Fibroblast of skin of left quadriceps (primary cell): ENCODE measurements at places on chromosomes 11 and 22.

DNA sequence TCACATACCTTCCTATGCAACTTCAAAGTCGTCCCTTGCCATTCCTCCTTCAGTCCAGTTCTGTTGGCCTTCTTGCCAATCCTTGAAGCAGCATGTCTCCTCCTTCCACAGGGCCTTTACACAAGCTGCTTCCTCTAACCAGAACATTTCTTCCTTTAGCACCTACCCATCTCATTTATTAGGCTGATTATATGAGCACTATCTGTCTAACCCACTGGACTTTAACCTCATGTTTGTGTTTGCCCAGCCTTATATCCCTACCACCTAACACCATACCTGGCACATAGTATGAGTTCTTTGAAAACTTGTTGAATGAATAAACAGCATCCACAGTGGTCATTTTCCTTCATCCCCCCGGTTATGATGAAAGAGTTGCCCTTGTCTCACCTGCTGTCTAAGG, 154.4 kb downstream of the WNT11 start:
- no peak for DNase-seq

DNA sequence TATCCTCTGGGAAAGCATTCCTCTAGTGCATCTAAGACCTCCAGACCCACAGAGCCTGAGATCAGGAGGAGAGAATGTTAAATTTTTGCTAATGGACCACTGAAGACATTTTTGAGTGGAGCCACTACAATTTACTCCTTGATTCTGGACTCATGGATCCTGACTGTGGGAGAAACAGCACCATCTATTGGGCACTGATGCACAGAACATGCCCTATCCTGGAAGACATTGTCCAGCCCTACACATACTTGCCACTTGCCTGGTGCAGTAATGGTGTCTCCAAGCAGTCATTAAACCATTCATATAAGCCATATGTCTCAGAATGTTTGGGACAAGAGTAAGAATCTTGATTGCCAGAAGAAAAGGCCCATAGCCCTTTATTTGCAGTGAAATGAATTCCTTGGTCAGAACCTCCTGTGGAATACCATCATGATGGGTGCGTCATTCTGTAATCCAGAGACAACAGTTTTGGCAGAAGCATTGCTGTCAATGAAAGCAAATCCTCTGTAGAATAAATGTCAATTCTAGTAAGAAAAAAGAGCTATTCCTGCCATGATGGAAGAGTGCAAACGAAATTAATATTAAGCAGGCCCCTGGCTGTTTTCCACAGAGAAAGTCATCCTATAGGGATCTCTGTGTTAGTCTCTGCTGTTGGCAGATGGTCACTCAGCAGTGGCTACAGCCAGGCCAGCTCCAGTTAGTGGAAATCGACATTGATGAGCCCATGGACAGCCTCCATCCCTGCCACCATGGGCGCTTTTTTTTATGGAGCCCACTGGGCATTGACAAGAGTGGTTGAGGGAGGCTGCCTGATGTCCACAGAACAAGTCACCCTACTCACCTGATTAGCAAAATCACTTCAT, 43.5 kb downstream of the GGTLC2 start:
- peak; percentile 27 for DNase-seq

DNA sequence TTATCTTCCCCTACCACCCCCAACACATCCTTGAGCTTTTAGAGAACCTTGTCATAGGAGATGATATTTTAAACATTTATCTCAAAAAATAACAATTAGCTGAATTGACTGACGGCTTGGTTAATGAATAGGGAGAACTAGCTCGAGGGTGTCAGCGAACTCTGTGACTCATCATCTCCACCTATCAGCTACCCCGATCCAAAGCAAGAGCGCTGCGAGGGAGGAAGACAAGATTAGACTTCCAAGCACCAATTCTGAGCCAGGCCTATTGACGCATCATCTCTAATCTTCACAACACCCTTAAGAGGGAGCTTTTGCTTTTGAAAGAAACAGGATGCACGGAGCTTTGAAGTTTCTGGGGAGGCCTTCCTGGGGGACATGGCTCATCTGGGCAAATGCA, 51.0 kb upstream of the GALNT18 start:
- DNase-seq, result no peak

GRCh38 chr11:116226731-116227130, 546.1 kb downstream of the BUD13 start:
- no peak for DNase-seq

DNA sequence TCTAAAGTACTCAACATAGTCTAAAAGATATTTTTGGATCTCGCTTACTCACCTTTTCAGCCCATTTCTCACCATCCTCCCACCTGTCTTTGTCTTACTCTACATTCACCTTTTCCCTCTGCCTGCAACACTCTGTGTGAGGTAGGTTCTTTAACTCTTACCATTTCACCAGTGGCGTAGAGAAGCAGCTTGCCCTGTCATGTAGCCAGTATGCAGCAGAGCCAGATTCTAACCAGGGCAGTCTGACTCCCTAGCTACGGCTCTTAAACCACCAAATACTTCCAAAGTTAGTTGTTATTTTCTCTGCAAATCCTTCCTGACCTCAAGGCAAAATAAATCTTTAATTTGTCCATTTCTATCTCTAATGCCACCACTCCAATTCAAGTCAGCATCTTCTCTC, 7.5 kb downstream of the ALG8 start:
- no peak for DNase-seq

- no peak for DNase-seq
Observed at GRCh38 chr11:46969379-46969778, 32.8 kb downstream of the CSTPP1 start.

DNA sequence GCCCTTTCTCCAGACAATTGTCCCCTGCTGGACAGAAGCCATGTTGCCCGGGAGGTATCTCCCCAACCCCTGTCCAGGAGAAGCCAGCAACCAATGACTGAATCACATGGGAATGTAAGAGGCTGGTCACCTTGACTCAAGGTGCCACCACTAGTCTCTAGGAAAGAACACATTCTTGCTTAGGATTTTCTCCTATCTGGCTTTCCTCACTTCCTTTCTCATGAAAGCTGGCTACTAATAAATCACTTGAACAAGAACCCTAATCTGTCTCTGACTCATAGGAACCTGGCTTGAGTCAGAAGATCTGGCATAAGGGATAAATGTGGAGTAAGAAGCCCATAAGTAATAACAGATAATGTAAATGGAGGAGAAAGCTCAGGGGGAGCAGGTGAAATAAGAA, 101.4 kb upstream of the C11orf87 start:
- DNase-seq, result peak; percentile 50

DNA sequence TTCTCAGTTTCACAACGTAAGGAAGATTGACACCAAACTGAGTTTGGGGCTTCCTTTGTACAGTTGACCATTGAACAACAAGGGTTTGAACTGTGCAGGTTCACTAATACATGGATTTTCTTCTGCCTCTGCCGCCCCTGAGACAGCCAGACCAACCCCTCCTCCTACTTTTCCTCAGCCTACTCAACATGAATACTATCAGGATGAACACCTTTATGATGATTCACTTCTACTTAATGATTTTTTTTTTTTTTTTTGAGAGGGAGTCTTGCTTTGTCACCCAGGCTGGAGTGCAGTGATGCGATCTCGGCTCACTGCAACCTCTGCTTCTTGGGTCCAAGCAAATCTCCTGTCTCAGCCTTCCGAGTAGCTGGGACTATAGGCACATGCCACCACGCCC, 14.6 kb downstream of the RBM4 start:
- DNase-seq, result no peak

DNA sequence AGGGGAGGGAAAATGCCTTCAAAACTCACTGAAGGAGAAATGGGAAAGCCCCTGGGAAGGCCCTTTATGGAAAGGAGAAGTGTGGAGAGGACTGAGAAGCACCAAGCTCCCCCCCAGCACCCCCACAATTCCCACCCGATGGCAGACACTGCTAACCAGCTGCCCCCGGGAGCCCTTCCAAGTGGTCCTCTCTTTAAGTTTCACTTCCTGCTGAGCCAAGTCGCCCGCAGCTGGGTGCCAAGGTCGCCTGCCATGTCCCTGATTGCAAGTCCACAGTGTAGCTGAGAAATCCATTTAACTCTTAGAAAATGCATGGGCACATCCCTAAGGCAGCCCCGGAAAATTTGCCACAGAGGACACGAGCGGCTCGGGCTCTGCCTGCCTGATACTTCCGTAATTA, 68.2 kb downstream of the GALNT18 start:
- no peak for DNase-seq

- no peak for DNase-seq
Observed at GRCh38 chr11:121418625-121419114, 33.4 kb upstream of the SORL1 start.

- peak; percentile 3 for DNase-seq
Observed at GRCh38 chr11:91536366-91536765, 688.3 kb upstream of the FAT3 start.

GRCh38 chr22:47597041-47597440, 834.6 kb downstream of the TBC1D22A start:
- DNase-seq, result no peak

DNA sequence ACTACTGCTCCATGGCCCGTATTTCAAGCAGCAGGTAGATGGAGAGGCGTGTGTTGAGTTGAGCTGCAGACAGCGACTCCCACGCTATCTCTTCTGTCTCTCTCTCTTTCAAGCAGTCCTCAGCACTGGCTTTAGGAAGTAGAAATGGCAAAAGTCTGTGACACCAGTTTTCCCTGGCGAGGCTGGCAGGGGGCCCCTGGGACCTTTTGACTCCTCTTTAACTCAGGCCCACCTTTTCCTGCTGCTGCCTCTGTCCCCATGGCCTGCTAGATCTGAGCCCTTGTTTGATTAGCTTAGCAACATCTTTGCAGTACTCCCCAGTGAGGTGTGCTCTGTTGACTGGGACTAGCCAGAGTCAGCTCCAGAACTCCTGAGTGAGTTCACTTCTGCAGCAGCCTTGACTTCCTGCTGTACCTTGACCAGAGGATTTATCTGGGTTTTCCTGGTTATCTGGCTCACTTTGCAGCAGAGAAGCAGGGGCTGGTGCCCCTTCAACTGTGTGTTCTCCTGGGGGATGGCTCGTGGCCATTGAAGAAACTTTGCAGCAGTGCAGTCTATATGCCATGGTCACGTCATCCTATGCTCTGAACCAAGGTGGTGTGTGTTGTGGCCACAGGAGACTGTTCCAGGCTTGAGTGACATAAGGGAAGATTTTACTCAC, 183.9 kb downstream of the DBX1 start:
- no peak for DNase-seq

DNA sequence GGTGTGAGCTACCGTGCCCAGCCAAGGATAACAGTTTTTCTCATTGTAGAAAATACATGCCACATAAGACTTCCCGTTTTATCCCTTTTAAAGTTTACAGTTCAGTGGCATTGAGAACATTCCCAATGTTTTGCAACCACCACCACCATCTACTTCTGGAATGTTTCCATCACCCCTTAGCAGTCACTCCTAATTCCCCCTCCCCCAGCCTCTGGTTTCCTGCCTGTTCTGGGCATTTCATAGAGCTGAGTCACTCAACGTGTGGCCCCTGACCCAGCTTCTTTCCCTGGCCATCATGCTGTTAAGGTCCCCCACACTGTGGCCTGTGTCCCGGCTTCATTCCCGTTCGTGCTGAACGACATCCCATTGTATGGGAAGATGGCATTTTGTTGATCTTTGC, 30.7 kb downstream of the FGF4 start:
- peak; percentile 63 for DNase-seq

DNA sequence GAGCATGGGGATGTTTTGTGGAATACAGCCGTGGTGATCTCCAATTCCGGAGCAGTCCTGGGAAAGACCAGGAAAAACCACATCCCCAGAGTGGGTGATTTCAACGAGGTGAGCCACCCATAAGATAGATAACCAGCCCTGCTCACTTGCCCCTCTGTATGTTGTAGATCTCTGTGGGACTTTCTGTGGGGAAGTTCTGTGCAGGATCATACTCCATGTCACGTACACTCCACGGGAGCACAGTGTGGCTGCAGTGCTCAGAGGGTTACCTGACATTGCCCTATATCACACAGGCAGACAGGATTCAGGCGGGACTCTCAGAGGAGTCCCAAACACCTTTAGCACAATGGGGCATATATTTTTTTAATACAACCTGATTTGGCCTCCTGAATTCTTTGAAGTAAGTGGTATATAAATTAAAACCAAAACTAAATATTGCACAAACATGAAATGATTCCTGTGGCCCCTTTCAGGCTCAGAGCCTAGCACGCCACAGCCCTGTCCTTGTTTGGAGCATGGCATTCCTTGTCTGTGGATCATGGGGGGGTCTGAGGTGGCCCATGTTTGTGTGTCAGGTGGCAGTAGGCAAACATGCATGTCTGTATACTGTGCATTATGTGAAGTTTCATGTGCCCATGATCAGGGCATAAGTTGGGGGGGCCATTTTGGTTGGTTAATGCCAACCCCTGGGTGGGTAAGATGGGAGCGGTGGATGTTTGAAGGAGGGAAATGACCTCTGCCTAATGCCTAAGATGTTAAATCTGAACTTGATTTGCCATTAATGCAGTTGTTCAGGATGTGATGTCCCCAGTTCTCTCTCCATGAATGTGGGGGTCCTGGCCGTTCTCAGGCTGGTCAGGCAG, 18.5 kb downstream of the UPB1 start:
- no peak for DNase-seq

- no peak for DNase-seq
Observed at GRCh38 chr11:132904607-132905006, 627.7 kb downstream of the OPCML start.

DNA sequence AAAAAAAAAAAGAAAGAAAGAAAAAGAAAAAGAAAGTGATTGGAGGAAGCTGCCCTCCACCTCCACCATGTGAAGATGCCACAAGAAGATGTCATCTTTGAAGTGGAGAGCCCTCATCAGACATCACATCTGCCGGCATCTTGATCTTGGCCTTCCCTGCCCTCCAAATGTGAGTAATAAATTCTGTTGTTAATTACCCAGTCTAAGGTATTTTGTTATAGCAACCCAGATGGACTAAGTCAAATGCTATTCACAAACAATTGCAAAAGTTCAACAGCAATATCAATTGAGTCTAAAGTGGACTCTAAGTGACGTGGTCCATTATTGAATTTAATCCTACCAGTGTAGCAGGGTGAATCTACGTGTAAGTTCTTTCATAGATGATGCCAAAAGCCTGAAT, 55.9 kb upstream of the NUP160 start:
- no peak for DNase-seq

DNA sequence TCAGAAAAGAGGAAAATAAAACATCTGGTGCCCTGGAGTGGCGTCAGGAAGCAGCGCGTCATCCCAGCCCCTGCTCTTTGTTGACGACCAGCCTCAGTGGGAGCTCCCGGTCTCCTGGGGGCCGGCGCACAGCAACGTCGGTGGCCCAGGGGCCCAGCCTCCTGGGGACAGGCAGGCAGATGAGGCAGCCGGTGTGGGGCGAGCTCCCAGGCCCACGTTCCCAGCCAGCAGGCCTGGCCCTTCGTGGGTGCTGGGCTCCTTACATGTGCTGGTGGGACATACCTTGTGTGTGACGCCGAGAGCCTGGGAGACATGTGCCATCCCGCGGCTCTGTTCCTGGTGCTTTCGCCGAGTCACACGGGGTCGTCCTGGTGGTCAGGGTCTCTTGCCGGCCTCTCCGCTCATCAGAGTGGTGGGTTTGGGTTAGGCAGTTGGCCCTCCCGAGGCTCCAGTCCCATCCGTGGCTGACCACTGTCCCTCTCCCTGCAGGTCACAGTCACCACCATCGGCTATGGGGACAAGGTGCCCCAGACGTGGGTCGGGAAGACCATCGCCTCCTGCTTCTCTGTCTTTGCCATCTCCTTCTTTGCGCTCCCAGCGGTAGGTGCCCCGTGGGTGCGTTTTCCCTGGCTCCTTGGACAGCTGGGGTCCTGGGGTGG, 116.7 kb downstream of the KCNQ1OT1 start:
- no peak for DNase-seq

GRCh38 chr11:13674799-13675509, 6.5 kb downstream of the FAR1 start:
- DNase-seq, result no peak
